ENCODE measurements at places on chromosomes 4 and X.

DNA sequence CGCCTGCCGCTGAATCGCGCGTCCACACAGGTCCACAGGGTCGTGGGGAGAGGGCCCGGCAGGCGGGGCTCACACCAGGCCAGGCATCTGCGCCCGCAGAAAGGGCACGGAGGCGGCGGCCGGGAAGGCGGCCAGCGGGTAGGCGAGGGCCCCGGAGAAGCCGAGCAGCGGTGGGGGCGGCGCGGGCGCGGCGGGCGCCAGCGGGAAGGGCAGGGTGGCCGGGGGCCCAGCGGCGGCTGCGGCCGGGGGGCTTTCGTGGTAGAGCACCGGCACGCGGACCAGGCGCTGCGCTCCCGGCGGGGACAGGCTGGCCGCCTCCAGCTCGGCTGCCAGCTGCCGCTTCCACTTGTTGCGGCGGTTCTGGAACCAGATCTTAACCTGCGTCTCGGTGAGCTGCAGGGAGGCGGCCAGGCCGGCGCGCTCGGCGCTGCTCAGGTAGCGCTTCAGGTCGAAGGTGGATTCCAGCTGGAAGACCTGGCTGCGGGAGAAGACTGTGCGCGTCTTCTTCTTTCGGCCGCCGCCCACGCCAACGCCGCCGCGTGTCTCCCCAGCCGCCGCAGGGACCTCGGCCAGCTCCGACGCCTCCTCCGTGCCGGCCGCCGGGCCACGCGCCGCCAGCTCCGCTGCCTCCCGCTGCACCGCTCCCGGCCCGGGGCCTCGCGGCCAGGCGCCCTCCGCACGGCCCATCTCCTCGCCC is 3.9 kb downstream of the HMX1 start:
- DNase-seq: no peak

- DNase-seq: peak; percentile 71
Measured at GRCh38 chr4:131509521-131509920, 1639.6 kb upstream of the PCDH10 start.

DNA sequence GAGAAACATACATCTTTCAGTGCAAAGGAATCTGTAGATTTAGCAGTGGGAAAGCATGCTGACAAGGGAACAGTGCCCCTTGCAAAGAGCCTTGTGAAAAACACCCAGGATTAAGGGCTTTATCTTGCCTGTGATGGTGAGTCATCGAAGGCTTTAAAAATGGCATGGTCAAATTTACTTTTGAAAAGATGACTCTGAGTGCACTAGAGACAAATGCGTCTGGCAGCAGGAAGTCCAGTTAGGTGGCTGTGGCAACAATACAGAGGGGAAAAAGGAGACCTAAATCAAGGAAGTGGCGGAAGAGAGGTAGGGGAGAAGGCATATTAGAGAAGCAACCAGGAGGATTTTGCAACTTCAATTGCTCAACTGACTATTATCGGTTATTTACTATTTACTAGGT is 472.6 kb upstream of the CPEB2 start:
- no peak for DNase-seq

DNA sequence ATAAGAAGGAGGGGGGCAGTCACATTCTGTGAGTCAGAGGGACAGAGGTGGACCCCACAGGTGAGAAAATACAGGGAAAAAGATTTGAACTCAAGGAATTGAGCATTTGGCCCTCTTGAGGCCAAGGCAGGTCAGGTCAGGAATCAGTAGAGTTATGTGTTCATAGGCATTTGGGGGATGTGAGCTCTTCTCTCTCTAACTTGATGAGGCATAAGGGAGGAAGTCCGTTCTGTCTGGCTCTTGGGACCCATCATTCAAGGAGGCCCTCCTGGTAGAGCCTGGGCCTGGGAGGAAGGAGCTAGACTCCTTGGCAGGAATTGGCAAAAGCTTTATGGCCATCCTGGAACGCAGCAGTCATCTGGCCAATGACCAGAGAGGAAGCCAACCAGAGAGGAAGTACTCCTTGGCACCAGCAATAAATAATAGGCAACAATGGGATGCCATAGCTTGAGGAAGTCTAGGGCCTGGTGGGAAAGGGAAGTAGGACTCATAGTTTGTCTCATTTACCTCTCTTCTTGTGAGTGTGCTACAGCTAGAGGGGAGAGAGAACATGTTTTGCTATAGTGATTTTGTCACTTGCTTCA is 53.0 kb downstream of the MSN start:
- no peak for DNase-seq

DNA sequence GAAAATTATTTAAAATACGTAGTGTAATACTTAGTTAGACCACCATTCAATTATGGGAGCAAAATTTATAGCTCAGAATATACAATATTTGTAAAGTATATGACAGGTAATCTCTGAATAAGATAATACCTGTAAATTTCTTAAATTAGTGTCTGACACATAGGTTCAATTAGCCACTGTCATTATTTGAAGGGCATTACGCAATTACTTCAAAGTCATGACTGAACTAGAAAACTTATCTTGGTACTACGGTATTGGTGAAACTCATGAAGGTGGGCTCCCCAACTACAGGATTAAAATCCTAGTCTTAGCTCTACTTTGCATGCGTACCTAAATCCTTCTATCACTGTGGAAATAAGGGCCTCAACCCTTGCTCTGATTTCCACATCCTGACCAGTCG is 860.7 kb downstream of the PCDH19 start:
- no peak for DNase-seq

DNA sequence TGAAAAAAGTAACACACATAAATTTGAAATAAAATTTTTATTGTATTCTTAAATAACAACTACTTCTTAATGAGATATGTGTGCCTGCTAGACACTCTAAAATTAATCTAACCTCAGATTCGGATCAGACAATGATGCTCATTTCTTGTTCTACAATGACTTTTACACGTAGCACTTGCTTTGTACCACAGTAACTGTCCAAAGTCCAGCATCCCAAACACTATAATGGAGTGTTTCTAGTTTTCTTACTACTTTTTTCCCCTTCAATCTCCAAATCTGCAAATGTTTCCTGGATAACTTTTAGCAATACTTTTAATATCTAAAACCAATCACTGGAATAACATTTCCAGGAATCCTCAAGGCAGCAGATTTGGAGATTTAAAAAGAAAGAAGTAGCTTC is 75.9 kb downstream of the ADGRA3 start:
- DNase-seq: no peak

DNA sequence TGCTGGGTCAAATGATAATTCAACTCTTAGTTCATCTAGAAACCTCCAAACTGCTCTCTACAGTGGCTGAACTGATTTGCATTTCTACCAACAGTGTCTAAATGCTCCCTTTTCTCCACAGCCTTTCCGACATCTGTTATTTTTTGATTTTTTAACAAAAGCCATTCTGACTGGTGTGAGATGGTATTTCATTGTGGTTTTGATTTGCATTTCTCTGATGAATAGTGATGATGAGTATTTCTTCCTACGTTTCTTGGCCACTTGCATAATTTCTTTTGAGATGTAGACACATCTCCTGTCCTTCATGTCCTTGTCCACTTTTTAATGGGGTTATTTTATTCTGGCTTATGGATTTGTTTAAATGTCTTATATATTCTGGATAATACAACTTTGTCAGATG is 298.2 kb upstream of the ARSJ start:
- DNase-seq: no peak

DNA sequence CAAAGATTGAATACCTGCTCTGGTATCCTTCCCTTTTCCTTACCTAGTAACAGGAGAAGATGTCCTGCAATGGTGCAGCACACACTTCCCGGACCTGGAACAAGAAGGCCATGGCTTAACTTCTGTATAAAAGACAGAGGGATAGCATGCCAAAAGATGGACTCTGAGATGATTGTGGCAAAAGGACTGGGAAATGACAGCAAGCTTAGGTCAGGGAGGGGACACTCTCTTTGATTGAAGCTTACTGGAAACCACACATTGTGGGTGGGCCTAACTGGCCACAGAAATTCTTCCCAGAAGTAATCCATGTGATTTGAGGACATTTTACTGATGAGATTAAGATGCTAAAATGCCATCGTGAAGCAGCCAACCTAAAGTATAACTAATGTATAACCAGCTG is 71.0 kb upstream of the OTUD4 start:
- DNase-seq: no peak

- DNase-seq: no peak
Measured at GRCh38 chr4:41132055-41132683, 82.2 kb downstream of the APBB2 start.

DNA sequence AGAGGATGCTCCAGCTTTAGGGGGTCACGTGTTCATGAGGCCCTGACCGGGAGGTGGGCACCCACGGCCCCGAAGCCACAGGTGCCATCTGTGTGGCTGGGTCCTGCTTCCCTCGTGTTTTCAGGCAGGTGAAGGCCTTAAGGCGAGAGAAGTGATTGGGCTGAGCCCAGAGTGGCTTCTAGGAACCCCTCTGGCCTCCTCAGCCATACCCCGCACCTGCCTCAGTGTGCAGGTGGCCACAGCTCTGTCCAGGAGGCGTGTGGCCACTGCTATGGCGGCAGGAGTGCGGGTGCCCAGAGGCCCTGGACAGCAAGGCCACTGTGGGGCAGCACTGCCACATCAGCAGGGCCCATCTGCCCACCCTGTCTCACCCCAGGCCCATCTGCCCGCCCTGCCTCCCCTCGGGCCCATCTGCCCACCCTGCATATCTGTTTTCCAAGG is 25.0 kb downstream of the NKX1-1 start:
- no peak for DNase-seq

DNA sequence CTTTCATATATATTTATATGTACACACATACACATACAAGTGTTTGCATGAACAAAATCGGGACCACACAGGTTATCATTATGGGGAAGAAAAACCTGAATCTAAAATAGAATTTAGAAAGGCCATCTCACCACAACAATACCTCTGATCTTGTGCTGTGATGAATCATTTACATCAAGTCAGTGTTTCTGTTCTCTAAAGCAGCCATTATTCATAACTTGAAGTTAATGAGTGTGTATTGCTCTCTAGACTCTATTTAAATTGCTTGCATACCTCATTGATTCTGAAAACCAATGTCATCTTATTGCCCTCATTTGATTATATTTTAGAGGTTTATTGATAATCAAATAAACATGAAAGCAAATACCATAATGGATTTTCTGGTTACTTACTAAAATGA is 71.6 kb downstream of the FAM114A1 start:
- DNase-seq: no peak

DNA sequence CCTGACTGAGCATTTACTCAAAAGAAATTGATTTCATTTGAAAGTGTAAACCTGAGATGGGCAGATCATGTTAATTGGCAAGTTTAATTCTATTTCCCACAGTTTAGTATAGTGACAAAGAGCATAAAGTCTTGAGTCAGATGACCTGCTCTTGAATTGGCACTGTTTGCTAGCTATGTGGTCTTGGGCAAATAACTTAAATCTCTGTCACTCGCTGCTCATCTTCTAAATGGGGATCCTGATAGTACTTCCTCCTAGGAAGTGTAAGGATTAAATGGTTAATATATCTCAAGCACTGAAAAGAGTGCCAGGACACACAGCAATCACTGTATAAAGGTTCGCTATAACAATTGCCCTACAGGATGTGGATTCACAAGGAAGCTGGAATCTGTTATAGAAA is 242.8 kb upstream of the JADE1 start:
- DNase-seq: no peak

GRCh38 chrX:97060020-97060419 is 176.3 kb downstream of the RPA4 start:
- DNase-seq: no peak

DNA sequence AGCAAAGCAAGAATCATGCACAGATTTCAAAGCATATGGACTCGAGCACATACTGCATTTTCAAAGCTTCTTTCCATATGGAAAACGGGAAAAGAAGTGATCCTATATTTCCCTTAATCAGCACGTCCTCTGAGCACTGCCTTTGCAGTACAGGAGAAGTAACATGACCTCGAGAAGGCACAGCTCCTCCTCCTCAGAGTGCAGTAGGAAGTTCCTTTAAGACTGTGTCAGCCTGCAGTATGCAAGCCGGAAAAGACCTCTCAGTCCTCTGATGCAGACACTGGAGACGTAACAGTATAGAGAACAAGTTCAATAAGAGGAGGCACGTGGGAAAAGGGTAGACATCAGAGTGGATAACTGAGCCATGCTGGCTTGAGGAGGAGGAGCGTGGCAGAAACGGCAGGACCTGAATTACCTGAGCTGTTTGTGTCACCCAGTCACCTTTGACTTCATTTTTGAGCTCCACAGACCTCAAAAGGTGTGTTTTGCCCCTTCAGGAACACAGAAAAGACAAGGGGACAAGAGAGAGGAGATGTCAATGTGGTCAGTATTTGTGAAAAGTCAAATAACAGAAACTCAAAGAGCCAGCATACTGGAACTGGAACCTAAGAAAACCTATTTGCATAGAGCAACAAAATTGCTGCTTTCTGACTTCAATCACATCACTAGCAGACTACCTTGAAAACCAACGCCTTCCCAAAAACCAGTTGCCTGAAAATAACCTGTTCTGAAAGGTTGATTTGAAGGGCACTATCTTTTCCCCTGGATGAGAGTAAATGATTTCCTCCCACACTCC is 20.8 kb downstream of the IRF2 start:
- no peak for DNase-seq

DNA sequence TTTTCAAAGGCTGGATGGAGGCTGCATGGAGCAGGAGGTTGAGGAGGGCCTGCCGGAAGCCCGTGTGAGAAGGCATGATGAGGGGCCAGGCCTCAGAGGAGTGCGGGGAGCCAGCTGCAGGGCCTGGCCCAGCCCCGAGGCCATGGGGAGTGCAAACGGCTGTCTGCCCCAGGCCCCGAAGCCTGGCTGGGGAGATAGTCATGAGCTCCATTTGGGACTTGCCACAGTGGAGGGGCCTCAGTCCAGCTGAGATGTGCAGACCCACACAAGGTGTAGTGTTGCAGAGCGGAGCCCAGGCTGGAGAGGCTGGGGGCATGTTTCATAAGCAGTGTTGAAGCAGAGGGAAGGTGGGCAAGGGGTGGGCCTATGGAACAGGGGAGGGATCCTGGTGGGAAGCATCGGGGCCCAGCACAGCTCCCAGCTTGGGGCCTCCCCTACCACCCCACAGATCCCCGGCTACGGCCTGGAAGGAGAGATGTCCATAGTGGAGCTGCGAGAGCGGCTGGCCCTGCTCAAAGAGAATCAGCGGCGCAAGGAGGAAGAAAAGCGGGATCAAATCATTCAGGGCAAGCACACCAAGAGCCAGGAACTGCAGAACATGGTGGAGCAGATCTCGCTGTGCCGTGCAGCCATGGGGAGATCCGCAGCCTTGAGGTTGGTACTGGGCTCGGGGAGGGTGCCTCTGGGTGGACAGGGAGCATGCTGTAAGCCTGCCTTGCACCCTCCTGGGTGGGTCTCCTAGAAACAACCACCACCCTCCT is 9.1 kb upstream of the RNF4 start:
- no peak for DNase-seq

GRCh38 chr4:163606896-163607691 is 112.6 kb downstream of the TMA16 start:
- no peak for DNase-seq

- no peak for DNase-seq
Measured at GRCh38 chrX:13414006-13414647, 94.3 kb upstream of the ATXN3L start.

DNA sequence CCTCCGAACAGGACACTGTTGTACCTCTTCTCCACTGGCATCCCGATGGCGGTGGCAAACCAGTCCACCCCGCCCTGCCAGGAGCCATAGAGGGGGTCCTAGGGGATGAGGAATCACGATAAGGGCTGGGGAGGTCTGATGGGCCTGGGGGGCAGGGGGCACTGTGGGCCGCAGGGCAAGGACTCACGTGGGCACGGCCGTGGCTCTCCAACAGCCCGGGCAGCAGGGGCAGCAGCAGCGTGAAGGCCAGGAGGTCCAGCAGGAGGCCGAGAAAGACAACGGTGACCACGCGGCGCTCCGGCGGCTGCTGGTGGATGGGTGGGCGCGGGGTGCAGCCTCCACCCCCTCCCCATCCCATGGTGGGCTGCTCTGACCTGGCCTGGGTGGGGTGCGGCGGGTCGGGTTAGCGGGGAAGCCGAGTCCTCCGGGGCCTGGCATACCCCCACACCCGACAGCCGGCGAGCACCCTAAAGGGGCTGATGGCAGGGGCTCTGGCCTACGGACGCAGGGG is 29.6 kb downstream of the NOP14 start:
- DNase-seq: no peak

All from HS-5 (cell line).